ENCODE measurements at places on chromosomes 11 and 22.

DNA sequence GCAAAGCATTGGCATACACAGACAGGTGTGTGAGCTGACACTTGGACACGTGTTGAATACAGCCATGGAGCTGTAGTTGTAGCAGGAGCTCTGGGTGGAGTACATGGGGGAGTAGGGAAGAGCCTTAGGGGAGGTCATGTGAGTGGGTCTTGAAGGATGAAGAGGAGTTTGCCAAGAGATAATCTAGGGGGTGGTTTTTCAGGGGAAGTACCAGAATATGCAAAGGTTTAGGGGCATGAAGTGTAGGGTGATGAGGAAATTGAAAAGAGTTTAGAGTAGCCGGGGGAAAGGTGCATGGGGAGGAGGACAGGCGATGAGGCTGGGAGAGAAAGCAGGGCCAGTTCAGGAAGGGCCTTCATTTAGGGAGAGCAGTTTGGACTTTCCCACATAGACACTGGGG lies 74.5 kb downstream of the GRIK4 start:
- DNase-seq = no peak

DNA sequence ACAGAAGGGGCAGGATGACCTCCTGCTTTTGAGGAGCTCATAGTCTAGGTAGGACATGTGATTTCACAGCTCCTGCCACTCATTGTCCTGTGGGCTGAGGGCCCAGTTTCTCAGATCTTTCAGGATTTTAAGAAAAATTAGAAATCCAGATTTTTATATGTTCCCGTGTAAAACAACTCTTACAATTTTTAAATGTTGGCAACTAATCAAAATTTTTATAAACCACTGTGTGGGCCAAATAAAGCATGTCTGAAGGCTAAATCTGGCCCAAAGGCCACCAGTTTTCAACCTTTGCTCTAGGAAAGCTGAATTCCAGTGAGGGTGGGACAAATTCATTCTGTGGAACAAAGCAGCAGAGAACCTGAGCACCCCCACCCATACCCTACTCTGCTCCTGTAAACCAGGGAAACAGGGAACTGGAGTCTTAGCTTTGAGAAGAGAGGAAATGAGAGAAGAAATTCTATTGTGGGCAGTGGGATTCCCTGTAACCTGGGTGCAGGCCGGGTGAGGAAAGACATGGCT lies 20.6 kb downstream of the LRRC32 start:
- DNase-seq = no peak

DNA sequence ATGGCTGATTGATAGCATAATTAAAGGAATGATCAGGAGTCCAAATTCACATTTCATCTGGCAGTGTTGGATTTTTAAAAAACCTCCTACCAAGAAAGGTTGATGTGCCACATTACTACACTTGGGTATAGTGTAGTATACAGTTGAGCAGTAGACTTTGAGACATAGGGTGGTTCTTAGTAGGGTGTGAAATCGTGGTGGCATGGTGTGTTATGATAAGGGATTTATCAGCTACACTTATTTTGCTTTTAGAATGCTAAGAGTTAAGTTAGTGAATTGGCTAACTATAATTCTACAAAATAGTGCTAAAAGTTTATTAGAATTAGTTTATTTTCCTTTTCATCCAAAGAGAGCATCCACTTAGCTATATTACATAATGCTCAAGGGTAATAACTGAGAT lies 13.1 kb downstream of the TBCEL start:
- no peak for DNase-seq

DNA sequence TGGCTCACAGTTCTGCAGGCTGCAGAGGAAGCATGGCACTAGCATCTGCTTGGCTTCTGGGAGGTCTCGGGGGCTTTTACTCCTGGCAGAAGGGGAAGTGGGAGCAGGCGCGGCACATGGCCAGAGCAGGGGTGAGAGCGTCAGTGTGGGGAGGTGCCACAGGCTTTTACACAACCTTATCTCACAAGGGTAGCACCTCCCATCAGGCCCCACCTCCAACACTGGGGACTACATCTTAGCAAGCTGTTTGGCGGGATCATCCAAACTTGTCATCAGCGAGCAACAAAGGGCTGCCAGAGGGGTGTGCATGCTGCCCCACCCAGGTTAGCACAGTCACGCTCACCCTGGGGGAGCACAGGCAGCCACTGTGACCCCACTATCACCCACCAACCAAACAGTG lies 18.9 kb upstream of the YPEL1 start:
- DNase-seq = no peak

GRCh38 chr22:38449776-38450175 lies 5.2 kb downstream of the KCNJ4 start:
- DNase-seq = no peak

GRCh38 chr22:35777335-35777975 lies 59.8 kb downstream of the APOL5 start:
- no peak for DNase-seq

GRCh38 chr22:50705219-50705691 lies 32.6 kb downstream of the SHANK3 start:
- DNase-seq = no peak

DNA sequence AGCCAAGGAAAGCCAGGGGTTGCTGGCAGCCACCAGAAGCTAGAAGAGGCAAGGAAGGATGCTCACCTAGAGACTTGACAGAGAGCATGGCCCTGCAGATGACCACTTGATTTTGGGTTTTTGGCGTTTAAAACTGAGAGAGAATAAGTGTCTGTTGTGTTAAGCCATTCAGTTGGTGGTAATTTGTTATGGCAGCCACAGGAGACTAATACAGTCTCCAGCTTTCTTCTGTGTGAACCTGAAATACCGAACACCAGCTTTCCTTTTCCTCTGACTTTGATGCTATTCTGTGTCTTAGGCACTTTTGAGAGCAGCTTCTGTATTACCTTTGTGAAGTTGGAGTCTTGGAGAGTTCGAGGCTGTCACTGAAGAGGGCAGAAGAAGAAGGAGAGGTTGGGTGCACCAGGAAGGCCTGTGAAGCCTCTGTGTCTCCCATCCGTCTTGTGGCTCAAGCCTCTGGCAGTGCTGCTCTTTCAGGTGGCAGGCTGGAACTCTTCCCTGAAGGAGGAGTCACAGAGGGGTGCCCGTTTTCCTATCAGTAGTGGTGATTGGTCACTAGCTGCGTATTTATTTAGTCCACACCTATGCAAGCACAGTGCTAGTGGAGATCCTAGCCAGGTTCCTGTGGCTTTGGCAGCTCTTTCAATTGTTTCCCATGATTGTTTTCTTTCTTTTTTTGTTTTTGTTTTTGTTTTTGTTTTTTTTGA lies 2.5 kb downstream of the TBC1D22A start:
- DNase-seq = no peak

DNA sequence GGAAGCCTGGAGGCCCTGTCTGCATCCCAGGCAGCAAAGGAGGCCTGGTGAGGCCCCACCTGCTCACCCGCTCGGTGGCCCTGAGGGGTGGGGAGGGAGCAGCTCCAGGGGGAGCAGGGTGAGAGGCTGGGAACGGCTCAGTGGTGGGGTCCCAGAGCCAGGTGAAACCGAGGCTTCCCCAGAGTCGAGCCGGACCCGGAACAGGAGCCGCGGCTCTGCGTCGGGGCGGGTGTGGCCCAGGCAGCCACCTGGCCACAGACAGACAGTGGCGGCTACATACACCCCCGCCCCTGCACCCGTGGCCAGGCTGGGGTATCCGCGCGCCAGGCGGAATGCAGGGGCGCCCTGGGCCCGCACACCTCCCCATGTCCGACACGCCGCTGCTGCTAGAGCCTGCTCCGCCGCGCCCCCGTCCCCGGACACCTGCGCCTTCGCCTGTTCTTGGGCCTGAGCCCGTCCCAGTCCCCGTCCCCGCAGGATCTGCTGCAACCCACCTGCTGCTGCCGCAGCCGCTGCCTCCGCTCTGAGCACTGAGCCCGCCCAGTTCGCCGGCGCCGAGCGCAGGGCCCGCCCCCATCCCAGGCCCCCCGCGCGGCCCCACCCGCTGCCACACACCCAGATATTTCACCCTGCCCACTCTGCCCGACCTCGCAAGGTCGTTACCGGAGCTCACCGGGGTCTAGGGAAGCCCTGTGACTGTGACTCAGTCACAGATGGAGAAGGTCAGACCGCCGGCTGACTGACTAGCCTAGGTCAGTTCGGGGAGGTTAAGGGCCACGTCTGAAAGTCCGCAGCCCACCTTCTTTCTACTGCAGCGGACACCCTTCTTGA lies at the start of gene SLC7A4:
Gene SLC7A4, minus strand, starts transcription at position 525 of the 831 bp plus-strand sequence. CDS start 749 bp downstream, outside the sequence.
- no peak for DNase-seq

DNA sequence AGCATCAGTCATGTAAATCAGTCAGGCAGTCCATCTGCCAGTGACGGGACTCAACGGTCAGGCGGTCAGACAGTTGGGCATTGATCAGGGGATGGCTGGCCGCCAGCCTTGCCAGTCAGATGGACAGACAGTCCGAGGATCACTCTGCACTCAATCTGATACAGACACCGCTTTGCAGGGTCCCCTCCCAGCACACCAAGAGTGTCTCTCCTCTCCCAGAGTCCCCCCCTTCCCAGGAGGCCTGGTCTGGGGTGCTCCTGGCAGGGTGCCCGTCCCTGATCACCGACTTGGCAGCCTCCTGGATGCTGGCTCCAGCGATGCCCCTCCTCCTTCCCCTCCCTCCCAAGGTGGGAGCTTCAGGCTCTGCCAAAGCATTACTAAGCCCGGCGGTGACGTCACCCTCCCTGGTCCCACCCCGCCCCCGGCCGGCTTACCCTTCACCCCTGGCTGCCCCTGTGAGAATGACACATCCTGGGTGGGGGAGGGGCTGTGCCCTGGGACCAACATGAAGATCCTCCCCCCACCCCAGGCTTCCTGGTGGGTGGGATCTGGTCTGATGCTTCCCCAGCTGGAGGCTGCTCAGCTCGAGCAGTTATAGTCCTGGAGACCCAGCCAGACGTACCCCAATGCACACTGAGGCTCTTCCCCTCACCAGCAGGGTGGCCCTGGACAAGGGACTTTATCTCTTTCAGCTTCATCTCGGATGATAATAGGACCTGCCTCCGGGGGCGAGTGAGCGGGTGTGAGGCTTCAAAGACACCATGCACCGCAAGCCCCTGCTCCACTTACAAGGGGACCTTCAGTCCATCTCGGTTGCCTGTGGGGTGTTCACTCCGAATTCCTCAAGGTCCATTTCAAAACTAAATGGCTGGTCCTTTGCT lies 69.2 kb downstream of the CD82 start:
- no peak for DNase-seq

GRCh38 chr11:135069890-135070289 lies 657.8 kb upstream of the B3GAT1 start:
- DNase-seq = no peak

DNA sequence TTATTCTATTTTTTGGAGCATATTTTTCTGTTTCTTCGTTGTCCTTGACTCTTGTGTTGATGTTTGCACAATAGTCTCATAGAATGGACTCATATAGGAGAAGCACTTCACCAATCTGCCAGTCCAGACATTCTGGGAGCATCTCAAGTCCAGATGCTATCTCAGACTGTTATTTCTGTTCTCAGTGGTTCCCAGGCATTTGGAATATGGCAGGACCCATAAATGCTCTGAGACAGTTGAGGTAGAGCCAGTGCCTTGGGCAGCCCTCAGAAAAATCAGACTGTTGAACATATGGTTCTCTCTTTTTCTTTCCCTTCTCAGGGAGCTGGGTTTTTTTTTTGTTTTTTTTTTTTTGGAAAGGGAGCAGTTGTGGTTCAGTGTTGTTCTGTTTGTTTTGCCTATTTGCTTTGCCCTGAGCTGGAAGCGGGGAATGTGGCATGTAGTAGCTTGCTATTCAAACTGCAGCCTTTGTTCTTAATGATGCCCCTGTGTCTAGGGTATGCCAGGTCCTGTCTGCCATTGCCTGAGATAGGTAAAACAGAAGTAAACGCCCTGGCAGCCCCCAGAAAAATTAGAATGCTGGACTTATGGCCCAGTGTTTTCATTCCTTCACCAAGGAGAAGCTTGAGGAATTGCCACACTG lies 3.7 kb upstream of the MS4A2 start:
- no peak for DNase-seq

GRCh38 chr11:31815711-31816467 lies 4.8 kb upstream of the PAX6 start:
- no peak for DNase-seq

DNA sequence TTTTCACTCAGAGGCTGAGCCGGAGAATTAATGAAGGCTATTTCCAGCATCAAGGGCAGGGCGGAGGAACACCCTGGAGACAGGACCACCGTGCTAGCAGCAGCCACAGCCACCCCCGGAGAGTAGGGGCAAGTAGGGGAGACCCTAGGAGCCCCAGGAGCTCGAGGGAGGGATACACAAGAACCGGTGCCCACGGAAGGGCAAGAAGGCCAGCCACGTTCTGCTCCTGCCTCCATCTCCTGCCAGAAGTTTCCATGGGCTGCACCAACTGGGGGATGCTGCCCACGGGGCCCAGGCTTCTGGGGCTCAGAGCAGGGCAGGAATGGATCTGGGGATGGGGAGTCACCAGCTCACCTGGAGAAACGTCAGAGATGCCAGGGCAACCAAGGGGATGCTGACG lies 626.8 kb downstream of the TBC1D22A start:
- no peak for DNase-seq

GRCh38 chr11:72719144-72719543 lies 33.1 kb downstream of the ARAP1 start:
- DNase-seq = no peak

DNA sequence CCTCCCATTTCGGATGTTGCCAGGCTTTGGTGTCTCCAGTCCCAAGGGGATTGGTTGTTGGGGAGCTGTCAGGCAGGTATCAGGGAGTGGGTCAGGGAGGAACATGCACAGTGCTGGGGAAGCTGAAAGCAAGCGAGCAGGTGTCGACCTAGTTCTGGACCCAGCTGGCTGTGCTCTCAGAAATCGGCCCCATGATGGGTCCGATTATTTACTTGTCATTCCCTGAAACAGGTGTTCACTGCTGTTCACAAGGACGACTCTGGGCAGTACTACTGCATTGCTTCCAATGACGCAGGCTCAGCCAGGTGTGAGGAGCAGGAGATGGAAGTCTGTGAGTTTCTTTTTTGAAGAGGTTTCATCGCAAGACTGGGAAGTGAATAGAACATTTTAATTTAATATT lies 76.8 kb downstream of the JAM3 start:
- DNase-seq = no peak

DNA sequence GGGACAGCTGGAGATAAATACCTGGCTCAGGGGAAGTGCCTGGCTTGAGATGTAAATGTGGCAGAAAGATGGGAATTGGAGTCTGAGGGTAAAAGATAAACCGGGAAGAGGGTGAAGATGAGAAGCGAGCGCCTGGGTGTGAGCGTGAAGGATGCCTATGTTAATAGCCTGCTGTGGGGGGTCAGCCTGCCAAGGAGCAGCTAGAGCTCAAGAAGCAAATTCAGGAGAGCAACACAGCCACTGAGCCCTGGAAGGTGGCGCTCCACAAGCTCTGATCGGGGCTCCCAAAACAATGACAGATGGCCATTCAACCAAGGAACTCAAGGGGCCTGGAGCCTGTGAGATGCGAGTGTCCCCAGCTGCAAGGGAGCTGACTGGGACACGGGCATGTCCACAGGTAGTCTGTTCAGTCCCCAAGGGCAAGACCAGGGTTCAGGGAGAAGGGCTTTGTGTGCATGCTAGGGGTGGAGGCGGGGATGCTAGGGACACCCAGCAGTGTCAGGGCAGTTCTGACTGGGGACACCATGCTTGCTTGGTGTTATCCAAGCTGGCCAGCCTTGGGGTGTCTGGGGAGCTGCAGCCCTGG lies 2.8 kb downstream of the GSC2 start:
- no peak for DNase-seq

Measured in GM18507 (cell line).